Stimulated activated CD4-positive, alpha-beta T cell treated with anti-CD3 and anti-CD28 coated beads, Interleukin-12 subunit alpha, Interleukin-12 subunit beta, amount 100 ng/mL, for 48 hours (primary cell): ENCODE measurements at places on chromosomes 2 and 18.

DNA sequence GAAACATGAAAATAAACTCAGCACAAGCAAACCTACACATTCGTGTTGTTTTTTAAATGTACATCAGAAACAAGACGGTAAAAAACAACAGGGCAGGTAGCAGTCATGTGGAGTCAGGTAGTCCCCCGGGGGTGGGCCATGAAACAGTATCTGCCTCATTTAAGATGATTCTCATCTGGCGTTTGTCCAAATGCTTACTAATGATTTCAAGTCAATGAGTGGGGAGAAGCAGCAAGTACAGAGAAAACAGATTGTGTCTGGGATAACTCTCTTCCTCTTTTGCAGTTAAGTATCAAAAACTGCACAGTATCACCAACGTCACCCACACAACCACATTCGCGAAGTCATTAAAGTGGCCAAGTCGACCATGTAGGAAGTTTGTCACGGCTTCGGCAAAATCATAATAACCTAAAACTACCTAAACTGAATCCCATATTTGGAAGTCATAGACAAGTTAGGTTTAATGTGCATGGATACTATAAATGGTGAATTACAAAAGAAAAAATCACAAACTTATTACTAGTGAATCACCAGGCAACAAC, 1.3 kb downstream of the LAPTM4A start:
- no peak for DNase-seq

GRCh38 chr2:18690342-18690741, 101.0 kb upstream of the NT5C1B start:
- no peak for DNase-seq

DNA sequence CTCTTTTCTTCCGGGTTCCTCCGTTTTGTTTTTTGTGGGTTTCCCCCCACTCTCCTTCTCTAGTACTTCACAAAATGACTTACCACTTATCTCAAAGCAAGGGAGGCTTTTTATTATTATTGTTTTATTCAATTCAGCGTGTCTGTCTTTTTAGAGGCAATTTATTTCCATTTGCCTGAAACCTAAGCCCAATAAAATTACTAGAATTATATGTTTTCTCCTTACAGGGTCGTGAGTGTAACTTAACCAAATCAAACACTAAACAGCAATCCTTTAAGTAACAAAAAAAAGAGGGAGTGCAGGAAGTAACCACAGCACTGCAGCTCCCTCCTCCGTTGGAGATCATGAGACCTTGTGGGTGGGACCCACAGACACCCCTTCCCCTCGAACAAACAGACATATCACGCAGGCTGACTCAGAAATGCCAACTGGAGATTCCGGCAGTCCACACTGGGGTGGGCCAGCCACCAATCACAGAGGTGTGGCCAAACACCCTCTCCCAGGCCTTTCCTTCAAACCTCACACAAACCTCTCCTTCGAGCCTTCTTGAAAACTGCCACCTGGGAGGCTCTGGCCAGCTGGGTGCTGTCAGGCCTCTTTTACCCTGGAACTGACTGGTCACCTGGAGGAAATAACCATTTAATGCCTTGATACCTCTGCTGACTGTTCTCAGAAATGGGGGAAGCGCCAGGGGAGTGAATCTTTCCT, 207.1 kb upstream of the SMAD2 start:
- DNase-seq = no peak

GRCh38 chr2:81195774-81196382, 891.3 kb upstream of the LRRTM1 start:
- DNase-seq = no peak

DNA sequence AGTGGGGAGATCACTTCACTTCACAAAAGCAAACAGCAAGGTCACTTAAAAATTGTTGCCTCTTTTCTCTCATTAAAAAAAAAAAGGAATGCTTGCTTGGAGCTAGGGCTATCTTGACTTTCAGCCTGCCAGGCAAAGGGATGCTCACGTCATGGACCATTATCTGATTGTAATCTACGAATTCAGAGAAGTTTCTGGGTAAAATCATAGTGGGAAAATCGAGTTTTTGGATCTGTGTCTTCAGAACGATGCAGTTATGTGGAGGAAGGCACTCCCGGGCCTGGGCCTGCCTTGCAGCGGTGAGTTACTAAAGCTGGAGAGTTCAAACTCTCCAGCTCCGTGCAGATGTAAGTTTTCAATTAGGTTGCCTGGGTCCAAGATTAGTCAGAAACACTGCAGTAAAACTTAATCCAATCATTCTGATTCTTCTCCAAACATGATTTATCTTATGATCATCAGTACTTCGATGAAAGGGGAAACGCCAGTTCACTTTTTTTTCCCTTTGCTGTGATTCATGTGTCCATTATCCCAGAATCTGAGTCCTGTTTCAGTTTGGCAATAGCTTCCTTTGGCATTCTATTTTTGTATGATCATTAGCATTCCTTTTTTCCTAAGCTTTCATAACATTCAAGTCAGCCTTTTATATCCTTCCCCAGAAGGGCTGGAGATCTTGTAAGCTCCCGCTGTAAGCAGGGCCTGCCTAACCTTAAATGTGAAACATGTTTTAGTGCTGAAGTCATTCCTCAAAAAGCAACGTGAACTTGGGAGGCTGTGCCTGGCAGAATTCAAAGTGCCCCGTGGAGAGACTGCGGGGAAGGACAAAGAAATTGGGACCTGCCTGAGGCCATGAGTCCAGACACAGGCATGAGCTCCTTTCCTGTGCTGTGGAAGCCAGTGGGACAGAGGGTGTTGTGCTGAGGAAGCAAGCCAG, 119.3 kb upstream of the TWIST2 start:
- no peak for DNase-seq

DNA sequence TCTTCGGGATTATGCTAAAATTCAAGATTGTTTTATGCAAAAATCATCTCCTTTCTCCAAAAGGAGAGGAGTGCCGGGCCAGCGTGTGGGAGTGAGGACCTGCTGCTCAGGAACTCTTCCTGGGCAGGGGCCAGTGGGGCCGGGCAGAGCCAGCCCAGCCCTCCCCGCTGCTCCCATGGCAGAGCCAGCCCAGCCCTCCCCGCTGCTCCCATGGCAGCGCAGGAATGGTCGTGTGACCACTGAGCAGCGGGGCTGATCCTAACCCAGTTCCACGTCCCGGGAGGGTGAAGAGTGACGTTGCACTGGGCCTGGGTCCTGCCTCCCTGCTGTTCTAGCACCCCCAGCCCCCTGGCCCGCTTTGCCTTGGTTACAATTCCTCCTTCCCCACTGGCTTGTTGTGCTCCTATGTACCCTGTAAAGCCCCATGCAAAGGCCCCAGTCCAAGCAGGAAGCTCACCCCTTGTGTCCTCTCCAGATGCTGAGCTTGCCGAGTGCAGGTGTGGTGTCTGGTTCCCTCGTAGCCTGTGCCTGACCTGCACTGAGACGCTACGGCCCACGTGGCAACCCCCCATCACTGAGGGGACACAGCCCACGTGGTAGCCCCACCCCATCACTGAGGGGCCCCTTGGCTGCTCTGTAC, 11.4 kb upstream of the NEU4 start:
- no peak for DNase-seq

DNA sequence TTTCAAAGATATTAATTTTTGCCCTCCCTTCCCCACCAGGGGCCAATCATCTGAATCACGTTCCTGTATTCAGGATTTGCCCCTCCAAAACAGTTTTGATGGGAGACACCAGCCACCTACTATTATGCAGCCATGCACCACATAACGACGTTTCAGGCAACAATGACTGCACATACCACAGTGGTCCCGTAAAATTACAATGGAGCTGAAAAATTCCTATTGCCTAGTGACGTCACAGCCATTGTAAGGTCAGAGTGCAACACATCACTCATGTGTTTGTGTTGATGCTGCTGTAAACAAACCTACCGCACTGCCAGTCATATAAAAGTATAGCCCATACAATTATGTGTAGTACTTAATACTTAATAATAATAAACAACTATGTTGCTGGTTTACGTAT, 22.6 kb downstream of the ITM2C start:
- no peak for DNase-seq

- no peak for DNase-seq
These were observed 4.0 kb downstream of the DIPK1C start for GRCh38 chr18:74453016-74453566.

GRCh38 chr2:70647873-70648481, 94.4 kb upstream of the TGFA start:
- peak; percentile 62 for DNase-seq

DNA sequence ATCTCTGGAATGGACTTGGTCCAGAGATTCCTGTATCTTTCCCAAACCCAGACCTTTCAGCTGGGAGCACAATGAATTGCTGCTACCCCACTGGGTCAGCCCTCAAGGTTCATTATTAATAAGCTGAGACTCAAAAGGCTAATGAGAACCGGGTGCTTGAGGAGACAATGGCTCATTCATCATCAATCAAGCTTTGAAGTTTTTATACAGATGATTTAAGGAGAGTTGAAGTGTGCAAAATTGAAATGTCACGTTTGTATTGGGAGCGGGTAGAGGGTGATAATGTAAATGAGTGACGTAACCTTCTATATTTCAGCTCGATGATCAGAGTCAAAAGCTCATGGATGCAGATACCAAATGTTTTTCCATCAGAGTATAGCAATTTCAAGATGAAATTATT, 744.9 kb downstream of the ERBB4 start:
- DNase-seq = no peak

GRCh38 chr18:1505856-1506255, 601.2 kb downstream of the ADCYAP1 start:
- no peak for DNase-seq

DNA sequence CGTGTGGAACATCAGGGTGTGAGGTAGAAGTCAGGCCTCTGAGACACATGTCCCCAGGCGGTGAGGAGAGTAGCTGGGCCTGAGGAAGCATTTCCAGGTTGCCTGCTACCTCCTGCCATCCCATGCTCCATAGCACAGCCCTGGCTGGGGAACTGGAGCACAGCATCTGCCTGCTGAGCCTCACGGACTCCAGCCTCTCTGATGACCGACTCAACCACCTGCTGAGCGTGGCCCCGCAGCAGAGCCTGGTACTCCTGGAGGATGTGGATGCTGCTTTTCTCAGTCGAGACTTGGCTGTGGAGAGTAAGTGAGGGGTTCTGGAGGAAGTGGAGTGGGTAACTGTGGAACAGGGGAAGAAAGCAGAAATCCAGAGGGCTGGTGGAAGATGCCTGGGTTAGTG, 2.9 kb downstream of the BCS1L start:
- no peak for DNase-seq

DNA sequence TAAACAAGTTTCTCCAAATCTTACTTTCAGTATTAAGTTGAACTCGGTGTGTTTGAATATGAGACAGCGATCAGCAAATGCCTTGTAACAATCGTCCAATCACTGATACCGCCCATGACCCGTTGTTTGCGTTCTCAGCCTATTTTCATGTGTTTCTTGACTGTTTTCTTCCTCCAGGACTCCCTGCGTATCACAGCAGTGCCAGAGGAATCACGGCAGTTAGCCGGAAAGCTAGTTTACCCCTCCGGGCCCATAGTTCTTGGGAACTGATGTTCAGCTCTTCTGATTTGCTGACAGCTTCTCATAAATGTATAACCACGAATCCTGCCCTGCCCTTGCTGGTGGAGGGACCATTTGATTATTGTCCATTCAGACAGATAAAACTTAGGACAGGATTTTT, 42.2 kb upstream of the TPO start:
- no peak for DNase-seq

GRCh38 chr2:181984814-181985631, 630 bp upstream of the PPP1R1C start:
- DNase-seq = no peak
